Calu3 (cell line): ENCODE measurements at places on chromosomes 3 and 15.

GRCh38 chr15:94478763-94479162, 247.4 kb downstream of the MCTP2 start:
- DNase-seq = no peak

- DNase-seq = no peak
Observed at GRCh38 chr3:33645060-33645647, 72.9 kb downstream of the CLASP2 start.

DNA sequence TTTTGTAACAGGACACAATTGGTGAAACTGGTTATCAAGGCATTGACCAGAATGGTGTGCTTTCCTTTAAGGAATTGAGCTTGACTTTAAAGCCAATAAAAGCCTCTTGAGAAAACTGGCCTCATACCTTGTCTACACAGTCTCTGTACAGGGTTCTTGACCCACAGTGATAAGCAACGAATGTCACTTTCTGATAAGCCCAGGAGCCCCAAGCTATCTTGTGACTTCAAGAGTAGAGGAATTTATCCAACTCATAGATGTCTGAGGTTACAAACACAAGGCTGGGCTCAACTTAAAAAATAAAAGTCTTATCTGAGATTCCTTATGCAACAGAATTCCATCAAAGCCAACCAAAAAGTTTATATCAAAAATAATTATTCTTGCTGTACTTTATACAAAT, 212.1 kb downstream of the GBE1 start:
- no peak for DNase-seq

GRCh38 chr3:113914646-113915045, 33.2 kb upstream of the ZDHHC23 start:
- DNase-seq = no peak

GRCh38 chr3:72041076-72041475, 256.1 kb upstream of the PROK2 start:
- no peak for DNase-seq

DNA sequence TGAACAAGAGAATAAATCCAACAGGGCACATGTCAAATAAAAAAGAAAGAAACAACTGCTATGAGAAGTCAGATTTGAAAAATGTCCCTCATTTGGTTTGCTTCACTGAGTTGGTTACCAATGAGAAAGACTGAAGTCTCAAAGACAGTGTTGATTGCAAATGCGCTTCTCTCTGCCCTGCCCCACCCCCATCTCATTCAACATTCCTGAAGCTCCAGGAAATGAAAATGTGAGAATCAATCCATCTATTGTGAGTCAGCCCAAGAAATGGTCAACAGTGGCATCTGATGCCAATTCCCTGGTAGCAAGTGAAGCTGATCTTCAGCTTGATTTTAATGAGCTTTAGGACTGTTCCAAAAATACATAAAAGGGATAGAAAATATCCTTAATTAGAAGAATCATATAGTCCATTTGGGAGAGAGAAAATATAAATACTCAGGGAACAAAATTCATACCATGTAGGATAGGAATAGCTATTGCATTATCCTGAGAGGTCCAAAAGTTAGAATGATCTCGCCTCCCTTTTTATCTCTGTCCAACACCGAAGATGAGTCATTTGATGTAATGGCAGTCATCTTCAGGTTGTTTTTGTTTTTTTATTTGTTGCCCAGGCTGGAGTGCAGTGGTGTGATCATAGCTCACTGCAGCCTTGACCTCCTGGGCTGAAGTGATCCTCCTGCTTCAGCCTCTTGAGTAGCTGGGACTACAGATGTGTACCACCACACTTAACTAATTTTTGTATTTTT, 200.3 kb upstream of the UMPS start:
- peak; percentile 53 for DNase-seq
